ENCODE measurements at places on chromosomes 16 and 17. TPM values are rescaled to one million over a fixed set of nuclear protein-coding genes. Genes with fewer than 3 reads are reported as not detected.

DNA sequence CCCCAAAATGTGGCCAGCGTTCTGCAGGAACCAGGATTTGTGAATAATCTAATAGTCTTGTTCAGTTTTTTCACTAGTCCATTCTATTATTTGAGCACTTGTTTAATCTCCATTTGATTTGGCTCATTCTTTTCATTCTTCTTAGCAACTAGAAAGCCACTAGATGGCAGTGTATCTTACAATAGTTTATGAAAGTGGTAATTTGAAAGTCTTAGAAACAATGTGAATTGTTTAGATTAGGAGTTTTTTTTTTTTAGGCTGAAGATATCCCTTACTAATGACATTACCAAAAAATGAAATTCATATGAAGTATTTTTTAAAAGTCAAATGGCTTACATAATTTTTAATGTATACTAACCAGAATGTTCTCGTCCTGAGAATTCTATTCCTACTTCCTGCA lies 6.7 kb downstream of the ERI2 start:
- DNase-seq: no peak

DNA sequence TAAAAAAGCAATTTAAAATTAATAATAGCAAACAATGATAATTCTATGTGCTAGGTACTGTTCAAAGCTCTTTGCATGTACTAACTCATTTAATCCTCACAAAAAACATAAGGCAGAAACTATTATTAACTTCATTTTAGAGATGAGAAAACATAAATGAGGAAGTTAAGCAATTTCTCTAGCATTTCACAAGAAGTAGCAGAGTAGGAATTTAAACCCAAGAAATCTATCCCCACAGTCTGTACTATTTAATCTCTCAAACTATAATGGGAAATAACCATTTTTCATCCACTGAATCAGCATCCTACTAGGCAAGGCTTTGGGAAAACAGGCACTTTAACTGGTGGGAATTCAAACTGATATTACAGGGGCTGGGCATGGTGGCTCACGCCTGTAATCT lies 42.2 kb upstream of the INTS2 start:
- DNase-seq: no peak

DNA sequence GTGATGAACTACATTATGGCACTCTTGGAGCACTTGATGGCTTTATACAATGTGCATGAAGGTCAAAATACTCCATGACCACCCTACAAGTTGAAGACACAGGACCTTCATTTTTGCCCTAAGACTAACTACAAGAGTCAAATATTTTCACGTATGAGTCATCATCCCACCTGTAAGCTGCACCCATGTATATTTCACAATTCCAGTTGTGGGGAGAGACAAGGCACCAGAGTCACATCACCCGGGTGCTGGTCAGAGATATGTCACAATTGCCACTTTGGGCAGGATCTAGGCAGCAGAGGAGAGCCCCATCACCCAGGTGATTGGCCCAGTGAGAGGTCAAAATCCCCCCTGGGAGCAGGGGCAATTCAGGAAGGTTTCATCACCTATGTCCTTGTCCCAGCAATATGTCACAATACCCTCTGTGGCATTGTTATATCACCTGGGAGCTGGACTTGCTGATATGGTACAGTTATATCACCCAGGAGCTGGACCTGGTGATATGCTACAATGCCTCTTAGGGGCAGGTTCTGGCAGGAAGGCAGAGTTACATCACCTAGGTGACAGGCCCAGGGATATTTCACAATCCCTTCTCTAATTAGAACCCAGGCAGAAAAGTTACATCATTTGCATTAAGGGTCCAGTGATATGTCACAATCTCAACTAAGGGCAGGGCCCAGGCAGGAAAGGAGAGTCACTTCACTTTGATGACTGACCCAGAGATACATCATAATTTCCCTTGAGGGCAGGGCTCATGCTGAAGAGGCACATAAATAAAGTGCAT lies 1839.2 kb downstream of the TP53TG3F start:
- no peak for DNase-seq

- DNase-seq: no peak
These were observed 62.8 kb upstream of the GCSH start for GRCh38 chr16:81158964-81159363.

DNA sequence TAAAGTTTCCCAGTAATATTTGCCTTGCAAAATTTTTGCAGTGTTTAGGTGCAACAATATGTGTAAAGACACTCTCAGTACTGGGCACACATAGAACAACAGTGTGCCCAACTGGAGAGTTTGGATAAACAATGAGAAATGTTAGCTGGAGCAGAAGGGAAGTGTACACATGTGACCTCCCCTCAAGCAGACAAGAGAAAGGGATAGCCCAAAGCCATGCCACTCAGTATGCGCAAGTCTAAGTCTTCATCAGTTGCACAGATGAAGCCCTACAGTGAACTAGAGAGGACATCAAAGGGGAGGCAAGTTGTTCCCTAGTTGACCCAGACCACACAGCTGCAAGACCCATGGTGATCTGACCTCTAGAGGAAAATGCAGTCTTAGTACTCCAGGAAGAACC lies 97.9 kb upstream of the CDH11 start:
- DNase-seq: no peak

DNA sequence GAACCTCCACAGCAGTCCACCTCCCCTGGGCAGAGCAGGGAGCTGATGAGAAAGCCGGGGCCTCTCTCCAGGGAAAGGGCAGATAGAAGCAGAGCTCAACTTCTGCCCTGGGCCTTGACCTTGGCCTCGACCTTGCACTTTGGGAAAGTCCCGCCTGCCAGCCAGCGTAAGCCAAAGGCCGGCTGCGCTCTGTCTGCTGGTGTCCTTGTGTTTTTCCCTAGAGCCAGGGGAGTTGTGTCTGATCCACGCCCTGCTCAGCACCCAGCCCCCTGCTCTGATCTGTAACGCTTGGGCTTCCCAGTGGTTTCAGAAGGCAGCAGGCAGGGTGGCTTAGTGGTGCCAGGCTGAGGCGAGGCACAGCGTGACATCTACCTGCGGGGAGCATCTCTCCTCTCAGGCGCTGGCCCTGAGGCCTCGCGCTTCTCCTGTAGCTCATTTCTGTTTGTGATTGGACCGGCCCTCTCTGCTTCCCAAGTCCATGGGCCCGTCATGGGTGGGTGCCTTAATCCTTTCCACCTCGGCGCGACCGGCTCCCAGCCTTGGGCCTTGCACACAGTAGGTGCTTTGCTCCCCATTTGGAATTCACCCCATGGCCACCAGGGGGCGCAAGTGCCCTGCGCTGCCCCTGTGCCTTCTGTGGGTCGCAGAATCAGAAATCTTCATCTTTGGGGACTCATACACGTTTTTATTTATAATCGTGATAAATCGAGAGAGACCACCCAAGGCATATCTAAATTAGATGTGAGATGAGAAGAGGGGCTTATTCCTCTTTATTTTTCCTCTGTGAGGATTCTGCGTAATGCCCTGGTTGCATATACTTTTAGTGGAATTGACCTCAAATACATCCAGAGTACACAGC lies 24.2 kb downstream of the SGSH start:
- DNase-seq: no peak

DNA sequence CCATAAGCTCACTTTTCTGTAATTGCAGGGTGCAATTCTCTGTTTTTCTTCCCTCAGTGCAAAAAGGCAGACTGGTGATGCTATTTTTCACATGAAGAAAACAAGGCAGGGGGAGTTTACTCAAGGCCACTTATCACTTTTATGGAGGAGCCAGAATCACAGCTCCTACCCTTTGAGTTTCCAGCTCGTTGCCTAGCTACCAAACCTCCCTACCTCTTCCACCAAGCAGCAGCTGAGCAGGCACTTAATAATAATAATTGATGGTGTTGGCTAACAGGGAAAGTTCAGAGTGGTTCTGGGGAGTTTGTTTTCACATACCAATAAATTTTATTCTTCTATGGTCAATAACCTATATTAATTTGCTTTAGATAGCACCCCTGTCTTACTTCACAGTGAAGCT lies 31.9 kb upstream of the MPHOSPH6 start:
- no peak for DNase-seq

- no peak for DNase-seq
These were observed 96.7 kb upstream of the XYLT1 start for GRCh38 chr16:17567455-17567854.

CCL8 gene
- total RNA-seq: not detected

DNA sequence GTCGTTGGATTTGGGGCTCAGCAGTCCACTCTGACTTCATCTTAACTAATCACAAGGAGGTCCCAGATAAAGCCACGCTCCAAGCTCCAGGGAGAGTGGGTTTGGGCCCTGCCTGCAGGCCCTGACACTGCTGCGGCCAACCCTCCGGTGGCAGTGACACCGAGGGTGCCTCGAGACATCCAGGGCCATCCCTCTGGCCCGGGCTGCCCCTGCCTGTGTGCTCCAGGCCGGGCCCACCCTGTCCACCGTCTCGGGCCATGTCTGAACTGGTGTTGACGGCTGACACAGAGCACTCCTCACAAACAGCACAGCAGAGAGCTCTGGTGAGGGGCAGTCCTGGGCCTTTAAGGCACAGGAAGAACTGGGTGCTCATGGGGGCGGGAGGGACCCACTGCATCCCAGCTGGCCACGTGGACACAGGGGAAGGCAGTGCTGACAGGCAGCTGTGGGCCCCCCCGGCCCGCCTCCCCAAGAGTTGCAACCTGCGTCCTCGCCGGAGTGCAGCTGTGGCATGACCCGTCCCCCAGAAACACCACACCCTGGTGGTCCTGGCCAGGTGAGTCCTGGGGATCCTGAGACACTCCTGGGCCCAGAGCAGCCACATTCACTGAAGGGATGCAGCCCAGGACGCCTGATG lies 80.0 kb downstream of the LMF1 start:
- DNase-seq: no peak

GRCh38 chr17:51813140-51813783 lies 345.3 kb downstream of the CA10 start:
- DNase-seq: no peak

CCL1 gene
- total RNA-seq: not detected

DNA sequence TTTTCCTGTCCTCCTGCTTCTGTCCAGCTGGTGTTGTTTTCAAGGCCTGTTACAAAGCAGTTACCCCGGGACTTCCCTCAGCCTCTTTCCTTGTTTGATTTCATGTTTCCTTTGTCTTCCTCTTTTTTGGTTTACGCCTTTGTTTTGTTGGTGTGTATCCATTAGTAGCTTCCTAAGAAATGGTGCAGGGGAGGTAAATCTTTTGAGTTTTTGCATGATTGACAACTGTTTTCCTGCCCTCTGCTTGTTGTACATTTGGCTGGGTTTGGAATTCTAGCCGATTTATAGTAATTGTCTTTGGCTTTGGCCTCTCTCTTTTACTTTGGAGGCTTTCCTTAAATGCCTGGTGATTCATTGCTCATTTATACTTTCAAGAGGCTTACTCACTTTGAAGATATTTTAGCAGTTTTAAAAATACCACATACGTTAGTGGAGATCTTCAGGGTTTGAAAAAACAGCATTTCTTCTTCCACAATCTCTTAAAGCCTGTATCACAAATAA lies 32.8 kb downstream of the DNAH2 start:
- DNase-seq: no peak
